Spleen (tissue), 13 donors: ENCODE measurements at places on chromosomes 13 and 19. TPM values are rescaled to one million over a fixed set of nuclear protein-coding genes. Genes with fewer than 3 reads are reported as not detected.

Gene SIX5
- total RNA-seq, result 6.5 TPM

DNA sequence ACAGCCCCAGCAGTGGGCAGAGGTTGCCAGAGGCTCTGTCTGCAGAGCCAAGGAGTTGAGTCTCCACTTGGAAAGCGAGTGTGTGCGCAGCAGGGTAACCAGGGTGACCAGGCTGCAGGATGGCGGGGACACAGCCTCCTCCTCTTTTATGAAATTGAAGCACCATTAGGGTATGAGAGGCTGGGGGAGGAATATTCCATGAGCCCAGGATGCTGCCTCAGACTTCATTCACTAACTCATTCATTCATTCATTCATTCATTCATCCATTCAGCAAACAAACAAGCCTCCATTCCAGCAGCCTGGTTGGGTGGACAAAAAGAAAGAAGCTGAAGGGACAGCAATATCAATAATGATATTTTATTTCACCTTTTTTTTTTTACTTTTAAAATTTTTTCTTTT lies 6.6 kb upstream of the LMTK3 start:
- no peak for DNase-seq
- H3K27me3 ChIP-seq, result peaks cover 10% of the 10 kb centered on the region
- H3K27ac ChIP-seq, result no peak overlapping the region
- no peaks in the 10 kb centered on the region for H3K4me1 ChIP-seq
- H3K36me3 ChIP-seq, result no peaks in the 10 kb centered on the region

GRCh38 chr13:70568571-70568970 lies 460.3 kb upstream of the KLHL1 start:
- no peak overlapping the region for H3K4me3 ChIP-seq
- H3K27ac ChIP-seq, result no peak overlapping the region
- DNase-seq, result no peak
- no peaks in the 10 kb centered on the region for H3K4me1 ChIP-seq

GRCh38 chr13:110680852-110681251 lies 25.1 kb downstream of the CARS2 start:
- no peak overlapping the region for H3K27ac ChIP-seq
- H3K4me3 ChIP-seq, result no peak overlapping the region
- H3K36me3 ChIP-seq, result peaks cover 66% of the 10 kb centered on the region
- H3K27me3 ChIP-seq, result no peaks in the 10 kb centered on the region

DNA sequence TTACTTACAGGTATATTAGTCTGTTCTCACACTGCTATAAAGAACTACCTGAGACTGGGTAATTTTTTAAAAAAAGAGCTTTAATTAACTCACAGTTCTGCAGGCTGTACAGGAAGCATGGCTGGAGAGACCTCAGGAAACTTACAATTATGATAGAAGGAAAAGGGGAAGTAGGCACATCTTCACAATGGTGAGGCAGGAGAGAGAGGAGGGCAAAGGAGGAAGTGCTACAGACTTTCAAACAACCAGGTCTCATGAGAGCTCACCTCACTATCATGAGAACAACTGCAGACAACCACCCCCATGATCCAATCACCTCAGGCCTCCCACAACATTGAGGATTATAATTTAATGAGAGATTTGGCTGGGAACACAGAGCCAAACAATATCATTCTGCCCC lies 511.7 kb downstream of the SLITRK6 start:
- no peaks in the 10 kb centered on the region for H3K36me3 ChIP-seq
- no peak for DNase-seq
- H3K4me1 ChIP-seq, result no peaks in the 10 kb centered on the region
- no peak overlapping the region for H3K4me3 ChIP-seq

DNA sequence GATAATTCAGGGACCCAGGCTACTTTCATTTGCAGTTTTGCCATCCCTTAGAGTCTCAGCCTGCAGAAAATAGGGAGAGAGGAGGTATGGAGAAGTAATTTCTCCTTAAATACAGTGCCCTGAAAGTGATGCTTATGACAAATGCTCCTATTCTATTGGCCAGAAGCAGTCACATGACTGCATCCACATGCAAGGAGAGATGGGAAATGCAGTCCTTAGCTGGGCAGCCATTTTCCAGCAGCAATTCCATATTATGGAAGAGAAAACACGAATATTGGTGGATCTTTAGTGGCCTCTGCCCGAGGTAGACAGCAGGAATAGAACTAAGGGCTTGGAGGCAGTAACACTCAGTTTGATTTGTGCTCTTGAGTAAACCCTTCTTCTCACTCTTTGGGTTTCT lies 39.4 kb downstream of the VAV1 start:
- DNase-seq, result no peak
- no peak overlapping the region for H3K4me3 ChIP-seq
- H3K4me1 ChIP-seq, result peaks cover 19% of the 10 kb centered on the region
- peaks cover 35% of the 10 kb centered on the region for H3K36me3 ChIP-seq
